ENCODE measurements at places on chromosomes 6 and 20. TPM values are rescaled to one million over a fixed set of nuclear protein-coding genes. Genes with fewer than 3 reads are reported as not detected.

DNA sequence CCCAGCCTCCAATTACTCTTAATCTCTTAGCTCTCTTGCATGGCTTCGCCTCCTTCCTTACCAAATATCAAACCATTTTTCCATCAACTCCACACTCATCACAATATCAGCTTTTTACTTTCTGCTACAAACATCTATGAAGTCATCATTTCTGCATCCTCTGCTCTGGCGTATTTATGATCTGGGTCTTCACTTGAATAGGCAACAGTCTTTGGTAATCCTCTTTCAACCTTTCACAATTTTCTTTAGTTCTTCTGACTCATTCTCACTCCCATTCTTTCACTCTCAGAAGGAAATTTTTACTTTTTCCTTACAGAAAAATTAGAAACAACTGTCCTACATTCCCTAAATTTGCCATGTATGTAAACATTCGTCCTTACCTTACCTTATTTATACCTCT, 522.4 kb downstream of the HDGFL1 start:
- no peak for DNase-seq

- no peak for DNase-seq
Measured at GRCh38 chr6:40500227-40500626, 86.9 kb downstream of the LRFN2 start.

GRCh38 chr6:3282476-3283236, 23.9 kb downstream of the PSMG4 start:
- no peak for DNase-seq

F13A1 gene
- total RNA-seq = not detected

GRCh38 chr6:153092082-153093013, 38.7 kb downstream of the RGS17 start:
- peak; percentile 81 for DNase-seq

- DNase-seq = peak; percentile 43
Measured at GRCh38 chr6:137571854-137572253, 77.7 kb upstream of the OLIG3 start.

DNA sequence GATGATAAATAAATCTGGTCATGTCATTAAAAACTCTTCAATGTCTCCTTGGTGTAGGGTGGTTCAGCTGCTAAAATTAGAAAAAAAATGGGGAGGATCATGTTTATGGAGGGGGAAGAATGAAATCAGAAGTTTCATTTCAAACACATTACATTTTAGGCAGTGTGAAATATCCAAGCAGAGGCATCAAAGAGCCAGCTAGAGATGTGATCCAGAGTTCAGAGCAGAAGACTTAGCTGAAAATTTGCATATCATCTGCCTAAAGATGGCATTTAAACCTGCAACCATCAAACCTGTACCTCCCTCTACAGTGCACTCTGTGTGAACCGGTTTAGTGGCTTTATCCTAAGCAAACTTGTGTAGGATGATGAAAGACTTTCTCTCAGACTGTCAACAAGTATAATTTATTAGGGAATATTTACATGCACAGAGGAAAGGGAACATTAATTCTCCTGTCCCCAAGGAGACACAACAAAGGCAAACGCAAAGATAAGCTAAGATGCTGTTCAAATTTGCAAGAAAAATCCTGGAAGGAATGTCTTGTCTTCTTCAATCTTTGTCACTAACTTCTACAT, 84.8 kb upstream of the PLEKHG1 start:
- DNase-seq = no peak

DNA sequence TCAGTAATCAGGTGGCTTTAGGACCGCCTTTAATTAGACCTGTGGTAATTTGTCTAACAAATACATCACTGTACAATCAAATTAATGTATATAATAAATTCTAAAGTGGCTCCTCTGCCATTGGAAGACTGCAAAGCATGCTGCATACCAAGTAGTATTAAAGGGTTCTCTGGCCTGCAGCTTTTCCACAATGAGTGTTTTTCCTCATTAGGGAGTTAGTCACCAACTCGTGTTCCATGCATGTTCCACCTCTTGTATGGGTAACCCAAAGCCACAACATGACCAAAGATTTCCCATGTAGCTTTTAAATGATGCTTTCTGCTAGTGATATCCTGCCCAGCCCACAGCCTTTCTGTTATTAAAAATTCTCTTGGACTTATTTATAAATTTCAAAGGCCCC, 218.7 kb downstream of the FUT9 start:
- DNase-seq = no peak

GRCh38 chr20:46215913-46216707, 92.2 kb downstream of the CDH22 start:
- DNase-seq = peak; percentile 18

TTK gene
- total RNA-seq = 23.6 TPM

- DNase-seq = no peak
Measured at GRCh38 chr6:29510746-29511300, 23.1 kb upstream of the MAS1L start.

GRCh38 chr6:163188746-163189145, 225.8 kb upstream of the QKI start:
- DNase-seq = no peak

DNA sequence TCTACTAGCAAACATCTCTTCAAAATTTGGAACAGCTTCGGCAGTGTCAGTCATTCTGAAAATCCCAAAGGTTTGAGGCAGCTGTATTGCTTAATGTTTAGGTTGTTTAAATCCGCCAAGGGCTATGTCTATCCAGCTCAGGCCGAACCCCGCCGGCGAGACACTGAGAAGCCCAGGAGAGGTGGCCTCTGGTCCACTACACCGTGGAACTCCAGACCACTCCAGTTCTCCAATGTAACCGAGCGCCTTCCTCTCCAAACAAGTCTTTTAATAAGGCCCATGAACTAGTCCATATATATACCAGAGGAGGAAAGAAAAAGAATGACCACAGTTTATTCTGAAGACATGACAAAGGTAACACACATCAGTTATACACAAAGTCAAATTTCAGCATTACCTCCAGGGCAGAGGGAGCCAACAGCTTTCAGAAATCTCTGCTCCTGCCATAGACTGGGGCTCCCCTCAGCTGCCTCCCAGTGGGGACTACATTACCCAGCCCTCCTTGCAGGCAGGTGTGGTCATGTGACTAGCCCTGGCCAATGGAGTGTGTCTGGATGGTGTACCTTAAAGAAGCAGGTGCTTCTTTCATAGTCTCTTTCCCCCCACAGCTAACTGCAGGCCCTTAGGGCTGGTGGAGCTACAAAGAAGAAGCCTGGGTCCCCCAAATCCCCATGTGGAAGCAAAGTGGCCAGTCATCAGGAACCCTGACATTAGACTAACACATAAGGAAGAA, at the start of gene RAMACL:
Gene RAMACL, minus strand, starts transcription at position 255 of the 733 bp plus-strand sequence. Its CDS starts 201 bp downstream, at position 54.
- no peak for DNase-seq

DNA sequence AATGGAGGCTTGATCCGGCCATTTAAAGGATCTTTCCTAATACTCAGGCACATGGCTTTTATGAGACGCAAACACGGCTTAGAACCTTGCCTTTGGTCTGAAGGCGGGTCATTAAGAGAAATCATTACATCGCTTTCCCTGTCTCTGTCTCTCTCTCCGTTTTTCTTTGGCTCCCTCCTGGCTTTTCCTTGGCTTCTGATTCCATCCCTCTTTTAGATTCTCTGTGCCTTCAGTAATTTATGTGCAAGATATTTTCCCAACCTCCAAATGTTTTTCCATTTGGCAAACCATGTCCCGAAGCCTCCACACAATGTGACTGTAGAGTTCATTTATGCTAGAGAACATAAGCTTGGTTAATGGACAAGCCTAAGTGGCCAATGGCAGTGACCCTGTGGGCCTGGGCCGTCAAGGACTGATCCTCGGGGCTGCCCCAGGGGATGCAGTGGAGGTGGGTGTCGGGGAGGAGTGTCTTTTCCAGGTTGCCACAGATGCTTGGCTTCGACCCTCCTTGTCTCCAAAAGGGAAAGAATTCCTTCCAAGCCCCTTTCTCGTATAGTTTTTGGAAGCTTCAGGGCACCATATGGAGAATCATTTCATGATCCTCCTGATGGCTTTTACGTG, 157.0 kb downstream of the SCML4 start:
- DNase-seq = no peak

DNA sequence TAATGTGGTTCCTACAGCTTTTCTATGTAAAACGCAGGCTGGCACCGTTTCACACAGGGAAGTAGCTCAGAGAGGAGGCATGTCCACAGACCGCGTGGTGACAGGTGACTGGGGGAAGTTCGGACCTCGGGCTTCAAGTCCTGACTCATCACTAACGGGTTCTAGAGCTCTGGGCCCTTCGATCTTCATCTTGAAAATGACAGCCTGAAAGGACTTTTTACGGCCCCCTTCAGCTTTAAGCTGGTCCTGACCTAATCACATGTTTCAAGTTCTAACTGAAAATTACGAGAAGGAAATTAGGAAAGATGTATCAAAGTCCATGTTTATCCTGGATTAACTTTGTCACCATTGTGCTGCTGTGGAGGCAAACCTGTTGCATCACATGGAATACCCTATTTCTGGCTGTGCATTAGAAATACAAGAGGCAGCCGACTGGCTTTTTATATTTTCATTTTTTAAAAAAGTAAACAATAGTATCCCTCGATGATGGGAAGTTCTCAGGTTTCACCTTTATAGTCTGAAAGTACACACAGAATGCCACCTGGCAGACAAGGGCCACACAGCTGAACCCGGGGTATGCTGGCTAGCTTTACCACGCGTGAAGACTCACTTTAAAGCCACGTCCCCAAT, 2.0 kb downstream of the MAN1A1 start:
- DNase-seq = no peak

DNA sequence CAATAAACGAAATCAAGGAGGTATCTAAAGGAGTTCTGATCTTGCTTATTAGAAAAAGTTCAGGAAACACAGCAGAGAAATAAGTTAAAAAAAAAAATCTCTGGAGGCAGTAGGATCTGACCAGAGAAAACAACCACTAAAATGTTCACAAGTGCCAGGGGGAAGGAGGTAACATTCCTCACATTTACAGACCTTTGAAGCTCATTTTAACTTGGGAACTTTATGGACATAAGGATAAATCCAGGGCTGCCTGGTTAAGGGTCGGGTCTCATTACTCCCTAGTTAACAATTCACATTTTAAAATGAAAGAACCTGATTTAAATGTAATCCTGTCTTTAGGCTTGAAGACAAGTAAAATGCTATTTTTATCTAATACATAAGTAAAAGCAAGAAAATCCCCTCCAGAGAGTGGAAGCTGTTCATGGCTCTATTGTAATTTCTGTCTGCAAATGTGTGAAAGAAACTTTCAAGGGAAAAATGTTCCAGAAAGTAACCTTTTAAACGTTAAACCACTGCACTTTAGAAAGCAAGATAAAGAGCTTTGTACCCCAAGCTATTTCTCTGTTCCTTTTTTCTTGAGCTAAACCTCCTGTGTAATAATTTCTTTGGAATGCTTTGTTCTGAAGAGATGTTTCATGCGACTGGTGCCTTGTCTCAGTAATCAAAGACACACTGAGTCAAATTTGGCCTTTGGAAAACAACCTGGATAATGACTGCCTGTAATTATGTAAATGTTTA, 38.2 kb downstream of the MYLIP start:
- DNase-seq = no peak

All from endothelial cell of umbilical vein (primary cell).